ENCODE measurements at places on chromosomes 5 and 9.

DNA sequence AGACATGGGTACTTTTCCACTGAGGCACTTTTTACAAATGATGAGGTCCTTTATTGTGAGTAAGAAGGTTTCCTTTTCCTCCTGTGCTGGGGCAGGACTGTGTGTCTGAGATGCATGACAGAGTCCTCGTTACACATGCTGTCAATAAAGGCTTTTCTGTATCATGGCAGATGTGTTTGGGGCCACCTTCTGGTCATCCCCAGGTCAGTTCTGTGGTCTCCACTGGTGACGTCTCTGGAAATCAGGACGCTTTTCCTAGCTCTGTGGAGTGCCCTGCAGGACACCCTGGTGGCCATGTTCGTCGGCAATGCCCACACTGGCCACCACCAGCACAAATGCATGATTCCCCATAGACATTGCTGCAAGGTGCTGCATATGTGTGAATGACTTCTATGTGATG is 2.8 kb downstream of the CMBL start:
- no peak for DNase-seq

- DNase-seq: no peak
Measured at GRCh38 chr5:10377081-10377480, 23.6 kb downstream of the MARCHF6 start.

GRCh38 chr9:129624168-129624759 is 1.7 kb upstream of the NTMT1 start:
- peak; percentile 56 for DNase-seq

DNA sequence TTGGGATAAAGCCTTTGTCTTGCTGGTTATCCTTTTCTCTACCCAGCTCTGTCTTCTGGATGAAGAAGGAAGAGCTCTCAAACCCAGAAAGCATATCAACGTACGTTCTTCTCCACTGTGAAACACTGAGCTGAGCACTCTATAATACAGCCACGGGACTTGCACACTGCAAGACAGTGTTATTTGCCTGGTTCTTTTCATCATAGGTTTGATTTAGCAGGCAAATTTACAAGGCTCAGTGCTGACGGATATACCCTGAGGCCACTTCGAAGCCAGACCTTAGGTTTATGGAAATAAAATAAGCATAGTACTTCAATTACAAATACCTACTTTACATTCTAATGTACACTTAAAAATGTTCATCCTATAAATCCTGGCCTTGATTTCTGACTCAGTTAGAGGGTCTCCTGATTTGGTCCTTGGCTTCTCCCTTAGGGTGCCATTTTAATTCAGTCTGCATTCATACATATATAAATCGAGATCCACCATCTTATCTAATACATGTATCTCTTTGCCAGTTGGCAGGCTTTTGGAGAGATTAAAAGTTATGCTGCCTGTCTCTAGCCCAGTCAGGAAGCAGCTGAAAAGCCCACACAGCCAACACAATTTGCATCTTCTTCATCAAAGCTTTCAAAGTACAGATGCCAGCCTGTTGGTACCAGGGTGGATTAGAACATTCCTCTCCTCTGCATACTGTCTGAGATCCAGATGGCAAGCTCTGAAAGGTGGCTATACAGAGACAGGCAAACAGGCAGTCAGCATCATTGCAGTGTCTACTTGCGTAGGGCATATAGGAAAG is 194.4 kb downstream of the DEPDC1B start:
- no peak for DNase-seq

DNA sequence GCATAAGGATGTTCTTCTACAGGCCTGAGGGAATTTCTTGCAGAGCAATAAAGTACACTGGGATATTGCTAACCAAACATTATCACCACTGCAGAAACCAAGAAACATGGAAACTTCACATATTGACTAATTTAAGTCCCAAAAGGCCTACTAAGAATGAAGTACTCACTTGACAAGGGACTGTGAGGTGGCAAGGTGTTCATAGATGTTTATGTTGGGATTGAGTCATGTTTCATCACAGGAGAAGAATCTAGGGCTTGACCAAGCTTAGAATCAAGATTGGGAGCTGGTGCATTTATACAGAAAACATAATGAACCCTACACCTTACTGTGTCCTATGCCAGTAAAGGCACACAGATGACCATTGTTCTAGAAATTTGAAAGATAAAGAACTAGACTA is 56.7 kb upstream of the GAS1 start:
- DNase-seq: no peak

DNA sequence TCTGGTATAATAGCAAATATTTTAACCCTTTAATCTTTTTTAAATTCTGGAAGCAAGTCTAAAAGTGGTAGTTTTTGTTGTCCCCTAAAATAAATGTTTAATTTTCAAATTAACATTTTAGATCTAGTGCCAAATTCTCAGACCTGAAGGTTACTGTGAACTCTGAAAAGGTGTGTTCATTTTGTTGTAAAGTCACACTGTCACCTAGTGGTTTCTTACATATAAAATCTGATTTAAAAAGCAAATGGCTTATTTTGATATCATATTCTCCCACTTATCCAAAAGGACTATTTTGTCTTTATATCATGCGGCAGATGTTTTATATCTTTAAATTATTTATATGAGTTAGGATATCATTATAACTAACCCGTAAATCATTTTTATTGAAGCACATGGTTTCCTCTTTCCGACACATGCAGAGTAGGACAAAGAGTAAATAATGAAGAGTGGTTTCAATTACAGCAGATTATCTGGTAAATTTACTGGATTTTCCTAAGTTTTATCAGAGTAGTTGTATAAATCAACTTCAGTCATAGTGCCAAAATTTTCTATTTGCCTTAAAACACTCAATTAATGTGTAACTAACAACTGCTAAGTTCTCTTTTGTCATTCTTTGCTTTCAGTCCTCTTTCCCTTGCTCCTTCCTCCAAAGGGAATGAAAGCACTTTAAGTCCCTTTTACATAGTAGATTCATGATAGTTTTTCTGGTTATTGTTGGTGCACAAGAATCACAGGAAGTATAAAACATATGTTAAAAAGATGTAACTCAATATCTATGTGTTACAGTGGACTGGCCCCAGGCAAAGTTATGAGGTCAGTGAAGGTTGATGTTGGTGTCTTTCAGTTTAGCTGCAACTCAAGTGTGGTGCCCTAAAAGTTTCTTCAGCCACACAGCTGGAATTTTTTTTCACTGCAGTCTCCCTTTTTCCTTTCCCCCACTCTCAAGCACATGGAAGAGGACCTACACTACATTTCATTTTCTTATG is 189.6 kb downstream of the COX7C start:
- DNase-seq: no peak

- no peak for DNase-seq
Measured at GRCh38 chr5:54360089-54360488, 49.7 kb upstream of the ARL15 start.

- no peak for DNase-seq
Measured at GRCh38 chr9:81777482-81777881, 88.1 kb upstream of the TLE1 start.

DNA sequence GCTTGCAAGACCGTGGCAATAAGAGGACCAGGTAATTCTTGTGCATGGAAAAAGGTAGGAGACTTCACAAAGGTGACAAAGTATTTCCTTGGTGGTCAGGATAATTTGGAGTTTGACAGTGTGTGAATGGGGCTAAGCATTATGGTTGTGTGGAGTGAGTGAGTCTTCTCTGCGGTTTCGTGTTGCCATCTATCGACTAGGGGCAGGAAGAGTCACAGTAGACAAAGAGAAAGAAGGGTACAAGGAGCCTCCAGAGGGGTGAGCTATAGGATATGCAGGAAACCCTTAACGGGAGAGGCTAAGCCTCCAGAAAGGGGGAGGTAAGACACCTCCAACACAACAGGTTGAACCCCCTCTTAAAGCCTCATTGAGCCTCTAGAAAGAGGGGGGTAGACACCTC is 64.0 kb upstream of the RANBP6 start:
- no peak for DNase-seq

GRCh38 chr9:8025551-8025950 is 226.0 kb upstream of the DMAC1 start:
- DNase-seq: no peak

- DNase-seq: no peak
Measured at GRCh38 chr5:179135006-179135405, 74.8 kb downstream of the ZNF354C start.

GRCh38 chr9:133148199-133149129 is 15.2 kb downstream of the GBGT1 start:
- no peak for DNase-seq

DNA sequence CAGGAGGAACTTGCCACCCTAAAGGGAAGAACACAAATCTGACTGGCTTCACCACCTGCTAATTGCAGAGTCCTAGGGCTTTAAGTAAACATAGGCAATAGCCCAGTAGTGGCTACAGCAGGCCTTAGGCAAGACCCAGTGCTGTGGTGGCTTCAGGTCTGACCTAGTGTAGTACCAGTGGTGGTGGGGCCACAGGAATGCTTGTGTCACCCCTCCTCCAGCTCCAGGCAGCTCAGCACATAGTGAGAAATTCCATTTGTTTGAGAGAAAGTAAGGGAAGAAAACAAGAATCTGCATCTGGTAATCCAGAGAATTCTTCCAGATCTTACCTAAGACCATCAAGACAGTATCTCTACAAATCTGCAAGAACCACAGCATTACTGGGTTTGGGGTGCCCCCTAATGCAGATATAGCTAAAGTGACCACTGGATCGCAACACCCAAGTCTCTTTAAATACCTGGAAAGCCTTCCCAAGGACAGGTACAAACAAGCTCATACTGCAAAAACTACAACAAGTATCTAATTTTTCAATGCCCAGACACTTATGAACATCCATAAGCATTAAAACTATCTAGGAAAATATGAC is 102.6 kb upstream of the TRPM3 start:
- DNase-seq: no peak

GRCh38 chr5:91910247-91910646 is 527.1 kb upstream of the ARRDC3 start:
- no peak for DNase-seq

GRCh38 chr5:5616247-5616895 is 193.9 kb downstream of the ICE1 start:
- DNase-seq: no peak

DNA sequence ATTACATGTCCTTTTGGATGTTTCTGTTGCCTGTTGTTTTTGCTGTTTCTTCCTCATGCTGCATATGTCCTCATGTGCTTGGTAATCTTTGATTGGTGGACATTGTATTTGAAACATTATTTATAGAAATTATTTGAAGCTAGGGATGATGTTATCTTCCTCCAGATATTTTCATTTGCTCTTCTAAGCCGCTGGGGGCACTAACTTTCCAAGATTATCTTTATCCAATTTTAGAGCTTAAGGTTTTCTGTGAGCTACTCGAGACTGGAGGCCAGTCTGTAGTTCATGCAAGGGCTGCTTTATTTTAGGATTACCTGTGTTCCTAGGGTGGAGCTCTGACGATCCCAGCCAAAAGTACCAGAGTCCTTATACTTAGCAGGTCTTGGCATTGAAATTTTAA is 40.9 kb downstream of the STX17 start:
- DNase-seq: no peak

DNA sequence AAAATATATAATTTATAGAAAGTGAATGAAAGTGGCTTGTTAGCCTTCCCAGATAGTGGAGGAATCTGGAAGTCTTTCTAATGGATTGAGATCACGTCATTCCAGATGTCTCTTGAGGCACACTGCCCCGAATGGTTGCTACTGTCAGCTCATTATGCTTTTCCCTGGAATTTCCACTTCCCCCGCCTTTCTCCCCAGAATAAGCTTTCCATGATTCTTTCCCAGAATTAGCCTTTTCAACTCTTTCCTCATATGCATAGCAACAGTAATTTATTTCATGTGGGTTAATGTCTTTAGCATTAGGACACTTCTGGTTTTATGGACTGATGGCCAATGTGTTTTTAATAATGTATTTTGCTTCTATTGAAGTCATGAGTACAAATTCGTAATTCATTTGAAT is 81.5 kb downstream of the PALM2AKAP2 start:
- no peak for DNase-seq

DNA sequence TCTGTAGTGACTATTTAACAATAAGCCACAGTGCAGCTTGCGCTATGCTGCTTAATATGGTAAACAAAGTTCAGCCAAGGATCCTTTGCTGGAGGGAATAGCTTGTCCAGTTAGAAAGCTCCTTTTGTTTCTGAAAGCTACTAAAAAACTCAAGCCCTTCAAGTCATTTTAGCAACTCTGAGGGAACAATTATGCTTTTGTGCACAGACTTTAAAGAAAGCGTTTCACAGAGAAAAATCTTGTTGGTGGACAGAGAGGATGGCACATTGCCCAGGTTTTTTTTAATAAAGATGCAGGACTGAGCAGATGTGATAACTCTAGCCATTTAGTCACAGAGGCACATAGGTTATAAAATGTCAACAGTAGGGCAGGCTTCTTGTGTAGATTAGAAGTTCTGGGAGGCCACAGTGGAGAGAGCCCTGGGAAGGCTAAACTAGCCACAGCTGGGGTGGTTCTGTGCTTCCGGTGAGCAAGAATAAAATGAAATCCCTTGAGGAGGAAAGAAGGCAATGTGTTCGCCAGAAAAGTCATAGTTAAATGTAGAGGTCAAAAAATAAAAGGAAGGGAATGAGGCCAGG is 63.4 kb downstream of the ALDH7A1 start:
- no peak for DNase-seq

- no peak for DNase-seq
Measured at GRCh38 chr5:7016999-7017747, 303.9 kb downstream of the TENT4A start.

DNA sequence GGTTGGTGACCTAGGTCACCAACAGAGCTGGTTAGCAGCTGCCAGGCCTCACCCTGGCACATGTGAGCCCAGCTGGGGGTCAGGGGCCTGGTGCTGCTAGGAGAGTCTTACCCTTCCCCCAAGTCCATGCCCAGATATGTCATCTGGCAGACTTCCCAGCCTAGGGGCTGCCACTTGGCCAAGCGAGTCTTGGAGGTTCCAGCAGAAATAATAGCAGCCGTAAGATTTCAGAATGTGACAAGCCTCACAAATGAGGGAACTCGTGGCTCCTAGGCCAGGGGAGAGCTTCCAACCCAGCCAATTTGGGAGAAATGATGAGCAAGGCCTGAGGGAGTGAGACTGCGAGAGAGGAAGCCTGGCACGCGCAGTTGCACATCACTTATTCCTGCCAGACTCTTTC is 11.1 kb downstream of the URM1 start:
- no peak for DNase-seq

GRCh38 chr5:29382780-29383179 is 1810.7 kb upstream of the CDH6 start:
- no peak for DNase-seq

DNA sequence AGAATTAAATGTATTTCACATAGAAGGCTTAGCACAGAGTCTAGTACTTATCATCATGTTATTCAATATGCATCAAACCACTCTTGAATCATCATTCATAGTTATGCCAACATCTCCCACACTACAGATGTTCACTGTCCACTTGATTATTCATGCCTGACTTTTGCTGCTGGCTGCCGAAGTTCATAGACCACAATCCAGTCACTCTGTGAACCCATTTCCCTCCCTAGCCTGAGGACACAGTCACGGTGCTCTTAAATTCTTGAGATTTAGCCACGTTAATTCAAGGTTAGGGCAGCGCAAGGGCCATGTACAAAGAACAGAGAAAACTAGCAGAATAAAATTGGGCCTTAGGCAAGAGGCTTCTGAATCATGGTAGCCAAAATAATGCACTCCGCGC is 32.4 kb downstream of the ABCA1 start:
- DNase-seq: no peak

GRCh38 chr5:174282391-174282790 is 236.9 kb downstream of the NSG2 start:
- DNase-seq: no peak

Measured in progenitor cell of endocrine pancreas (in vitro differentiated cells).